ENCODE measurements at places on chromosomes 4 and X. TPM values are rescaled to one million over a fixed set of nuclear protein-coding genes. Genes with fewer than 3 reads are reported as not detected.

Gene PDZD4
- total RNA-seq = 0.26 TPM

Gene RADX
- 5.7 TPM for total RNA-seq

- no peak for DNase-seq
These were observed 33.3 kb downstream of the CLDN22 start for GRCh38 chr4:183286590-183287308.

DNA sequence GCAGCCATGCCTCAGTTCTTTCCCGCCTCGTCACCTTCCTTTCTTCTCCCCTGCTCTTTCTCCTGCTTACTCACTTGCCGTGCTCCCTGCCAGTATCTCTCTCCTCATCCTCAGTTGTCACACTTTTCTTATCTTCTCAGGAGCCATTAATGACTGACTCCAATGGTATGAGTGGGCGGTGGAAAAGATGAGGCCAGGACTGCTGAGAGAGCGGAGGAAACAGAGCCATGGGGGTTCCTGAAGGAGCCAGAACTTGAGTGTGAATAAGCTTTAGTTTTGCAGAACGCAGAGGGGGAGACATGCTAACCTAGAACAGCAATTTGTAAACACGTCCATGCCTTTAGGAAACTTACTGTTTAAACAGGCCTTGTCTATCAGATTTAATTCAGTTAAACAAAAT, 126.5 kb downstream of the CHIC2 start:
- DNase-seq = no peak

Gene ETDB
- total RNA-seq = not detected

- DNase-seq = no peak
These were observed 17.6 kb downstream of the CD99 start for GRCh38 chrX:2708592-2709188.

GRCh38 chrX:49072712-49073095, 1.1 kb downstream of the PRAF2 start:
- DNase-seq = no peak

DNA sequence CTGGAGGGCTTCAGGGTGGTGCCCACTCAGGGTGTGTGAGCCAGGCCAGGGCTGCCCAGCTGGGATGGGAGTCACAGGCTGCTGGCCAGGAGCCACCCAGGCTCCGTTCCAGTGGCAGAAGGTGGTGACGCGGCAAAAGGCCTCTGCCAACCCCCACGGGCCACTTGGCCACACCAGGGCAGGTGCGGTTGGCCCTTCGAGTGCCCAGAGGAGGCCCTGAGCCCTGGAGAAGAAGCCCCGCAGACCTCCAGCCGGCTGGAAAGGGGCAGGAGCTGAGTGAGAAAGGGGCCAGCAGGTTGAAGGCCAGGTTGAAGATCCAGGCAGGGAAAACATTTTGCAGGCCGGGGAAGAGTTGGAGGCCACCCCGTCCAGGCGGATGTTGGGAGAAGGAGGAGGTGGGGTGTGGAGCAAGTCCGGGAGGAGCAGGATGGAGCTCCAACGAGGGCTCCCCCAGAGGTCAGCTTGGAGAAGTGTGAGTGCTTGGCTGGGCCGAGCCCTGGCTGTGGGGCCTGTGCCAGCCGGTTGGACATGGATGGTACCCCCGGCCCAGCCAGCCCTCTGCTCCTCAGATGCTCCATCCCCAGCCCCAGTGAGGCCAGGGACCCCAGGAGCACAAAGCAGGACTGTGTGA, 2.8 kb upstream of the CPLX1 start:
- no peak for DNase-seq

GRCh38 chr4:152165146-152165545, 370.7 kb downstream of the FBXW7 start:
- DNase-seq = no peak

DNA sequence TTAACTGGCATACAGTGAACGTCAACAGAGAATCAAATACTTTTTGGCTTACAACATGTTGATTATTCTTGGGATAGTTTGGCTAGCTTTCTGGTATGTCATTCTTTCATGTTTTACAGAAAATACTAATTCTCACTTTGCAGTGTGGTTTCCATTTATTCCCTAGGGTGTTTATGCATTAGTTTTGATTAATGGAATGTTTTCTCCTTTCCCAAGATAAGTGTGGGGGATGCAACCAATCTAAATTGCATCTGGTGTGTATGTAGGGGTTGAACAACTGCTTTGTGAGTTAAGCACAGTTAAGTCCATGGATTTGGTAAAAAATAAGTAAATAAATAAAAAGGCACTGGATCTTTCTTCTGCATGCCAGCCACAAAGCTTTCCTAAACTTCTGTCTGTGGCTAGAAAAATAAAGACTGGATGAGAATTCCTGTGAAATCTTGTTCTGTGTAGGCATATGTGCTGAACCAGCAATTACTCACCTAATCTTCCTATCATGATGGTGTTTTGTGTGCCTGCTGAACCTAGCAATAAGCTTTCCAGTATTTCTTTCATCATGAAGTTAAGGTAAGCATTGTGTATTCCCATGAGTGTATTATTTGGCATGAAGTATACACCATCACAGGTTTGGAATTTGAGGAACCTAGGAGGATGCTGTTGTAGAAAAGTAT, 50.6 kb upstream of the TENM3 start:
- no peak for DNase-seq

- no peak for DNase-seq
These were observed 192.0 kb downstream of the HS6ST2 start for GRCh38 chrX:132766452-132766851.

DNA sequence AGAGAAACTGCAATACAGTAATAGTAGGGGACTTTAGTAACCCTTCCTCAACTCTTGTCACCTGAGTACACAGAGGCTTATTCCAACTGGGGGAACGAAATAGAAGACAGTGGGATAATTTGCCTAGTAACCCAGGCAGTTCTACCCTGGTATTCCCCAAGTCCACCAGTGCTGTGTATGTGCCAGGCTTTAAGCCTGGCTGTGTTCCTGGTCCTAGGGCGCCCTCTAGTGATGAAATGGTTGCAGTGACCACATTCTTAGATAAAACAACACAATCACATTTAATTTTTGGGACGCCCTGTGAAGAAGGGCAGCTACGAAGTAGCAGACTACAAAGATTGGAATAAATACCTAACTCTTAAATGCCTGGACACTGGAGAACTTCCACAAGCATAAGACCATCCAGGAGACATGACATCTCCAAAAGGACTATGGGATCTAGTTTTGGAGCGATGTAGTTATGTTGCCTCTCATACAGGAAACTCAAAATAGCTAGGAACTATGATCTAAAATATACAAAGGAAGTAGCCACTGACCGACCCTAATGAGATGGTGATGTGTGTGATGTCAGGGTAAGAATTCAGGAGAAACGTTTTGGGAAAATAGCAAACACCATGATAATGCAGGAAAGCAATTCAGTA, 288.5 kb upstream of the ZCCHC13 start:
- peak; percentile 85 for DNase-seq

DNA sequence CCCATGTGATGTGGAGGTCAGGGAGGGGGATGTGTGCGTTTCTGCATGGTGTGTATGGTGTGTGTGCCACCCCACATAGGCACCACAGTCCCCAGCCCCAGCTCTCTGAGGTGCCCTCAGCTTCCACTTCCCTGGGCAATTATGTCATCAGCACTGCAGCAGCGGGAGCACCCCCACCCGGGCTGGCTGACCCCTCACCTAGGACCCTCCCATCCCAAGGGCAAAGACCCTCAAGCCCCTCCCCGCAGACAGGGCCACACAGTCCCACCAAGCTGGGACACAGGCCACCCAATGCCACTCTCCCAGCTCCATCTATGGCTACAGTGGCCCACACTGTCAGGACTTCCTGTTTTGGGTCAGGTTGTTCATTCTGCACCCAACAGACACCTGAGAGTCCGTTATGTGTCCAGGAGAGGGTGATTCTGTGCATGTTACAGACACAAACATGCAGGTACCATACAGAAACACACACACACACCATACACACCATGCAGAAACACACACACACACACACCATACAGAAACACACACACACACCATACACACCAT, 75.2 kb downstream of the JAKMIP1 start:
- DNase-seq = no peak

DNA sequence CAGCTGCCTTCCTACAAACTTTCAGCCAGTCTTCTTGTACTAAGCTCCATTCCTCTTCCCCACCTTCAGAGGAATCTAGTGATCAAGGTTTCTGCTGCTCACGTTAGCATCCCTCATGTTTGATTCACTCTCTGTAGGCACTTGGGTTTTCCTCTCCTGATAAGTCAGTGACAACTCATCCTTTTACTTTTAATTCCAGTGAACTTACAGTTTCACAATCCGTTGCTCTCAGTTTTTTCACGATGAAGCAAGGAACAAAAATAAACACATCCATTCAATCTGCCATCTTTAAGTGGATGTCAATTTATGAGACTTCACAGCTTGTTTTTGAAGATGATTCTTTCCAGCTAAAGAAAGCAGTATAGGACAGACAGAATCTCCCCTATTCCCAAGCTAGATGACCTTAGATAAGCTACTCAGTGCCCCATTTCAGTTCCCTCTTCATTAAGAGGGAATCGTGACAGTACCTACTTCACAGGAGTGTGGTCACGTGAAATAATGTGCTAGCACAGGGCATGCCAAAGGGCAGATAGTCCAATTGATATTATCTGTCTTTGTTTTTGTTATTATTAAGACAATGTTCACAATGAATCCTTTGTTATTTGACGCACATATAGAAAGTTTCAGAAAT, 234.3 kb downstream of the PALLD start:
- no peak for DNase-seq

DNA sequence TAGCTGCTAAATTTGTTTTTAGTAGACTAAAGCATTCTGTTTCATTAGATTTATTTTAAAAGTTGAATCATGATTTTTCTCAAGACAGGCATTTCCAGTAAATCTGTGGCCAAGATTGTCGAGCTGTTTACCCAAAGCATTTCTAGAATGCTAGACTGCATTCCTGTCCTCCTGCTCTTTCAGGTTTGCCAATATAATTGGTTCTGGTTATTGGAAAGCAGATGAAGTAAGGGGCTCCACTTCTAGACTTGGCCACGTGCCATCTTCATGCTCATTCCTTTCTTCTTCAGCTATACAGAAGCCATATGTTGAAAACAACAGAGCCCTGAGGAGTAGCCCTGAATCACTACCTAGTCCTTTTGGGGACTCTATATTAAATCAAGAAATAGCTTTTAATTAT, 62.5 kb downstream of the PGRMC2 start:
- DNase-seq = no peak

DNA sequence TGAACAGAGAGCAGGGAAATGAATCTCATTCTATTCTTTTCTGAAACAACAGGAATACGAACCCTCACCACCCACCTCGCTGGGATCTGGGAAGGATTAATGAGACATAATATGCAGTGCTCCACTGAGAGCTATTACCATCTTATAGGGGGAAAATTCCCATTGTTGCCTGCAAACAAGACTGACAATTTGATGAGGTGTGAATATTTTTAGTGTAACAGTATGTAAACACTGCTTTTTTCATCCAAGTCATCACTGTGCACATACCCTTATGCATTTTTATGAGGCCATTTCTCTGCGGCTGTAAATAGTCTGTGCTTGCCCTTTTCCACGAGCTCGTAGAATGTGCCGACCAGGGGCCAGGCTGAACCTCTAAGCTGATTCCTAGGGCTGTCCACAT, 285.6 kb upstream of the CPEB2 start:
- DNase-seq = no peak

GRCh38 chrX:101602077-101602476, 15.7 kb downstream of the ARMCX6 start:
- no peak for DNase-seq

GRCh38 chrX:43899878-43900815, 17.9 kb upstream of the MAOB start:
- DNase-seq = no peak

DNA sequence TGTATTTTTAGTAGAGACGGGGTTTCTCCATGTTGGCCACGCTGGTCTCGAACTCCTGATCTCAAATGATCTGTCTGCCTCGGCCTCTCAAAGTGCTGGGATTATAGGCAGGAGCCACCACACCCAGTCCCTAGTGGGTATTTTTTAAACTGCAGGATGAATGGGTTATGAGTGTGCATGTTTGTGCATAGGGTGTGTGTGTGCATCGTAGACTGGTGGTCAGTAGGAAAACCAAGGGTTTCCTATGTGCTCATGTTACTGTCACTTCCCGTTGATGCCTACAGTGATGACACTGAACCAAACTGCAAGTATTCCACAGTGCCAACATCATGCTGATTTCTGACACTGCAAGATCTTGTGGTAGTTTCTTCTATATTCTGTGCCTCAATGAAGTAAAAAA, 41.1 kb downstream of the DDIT4L start:
- peak; percentile 29 for DNase-seq

Gene NUDT10
- total RNA-seq = 0.51 TPM

DNA sequence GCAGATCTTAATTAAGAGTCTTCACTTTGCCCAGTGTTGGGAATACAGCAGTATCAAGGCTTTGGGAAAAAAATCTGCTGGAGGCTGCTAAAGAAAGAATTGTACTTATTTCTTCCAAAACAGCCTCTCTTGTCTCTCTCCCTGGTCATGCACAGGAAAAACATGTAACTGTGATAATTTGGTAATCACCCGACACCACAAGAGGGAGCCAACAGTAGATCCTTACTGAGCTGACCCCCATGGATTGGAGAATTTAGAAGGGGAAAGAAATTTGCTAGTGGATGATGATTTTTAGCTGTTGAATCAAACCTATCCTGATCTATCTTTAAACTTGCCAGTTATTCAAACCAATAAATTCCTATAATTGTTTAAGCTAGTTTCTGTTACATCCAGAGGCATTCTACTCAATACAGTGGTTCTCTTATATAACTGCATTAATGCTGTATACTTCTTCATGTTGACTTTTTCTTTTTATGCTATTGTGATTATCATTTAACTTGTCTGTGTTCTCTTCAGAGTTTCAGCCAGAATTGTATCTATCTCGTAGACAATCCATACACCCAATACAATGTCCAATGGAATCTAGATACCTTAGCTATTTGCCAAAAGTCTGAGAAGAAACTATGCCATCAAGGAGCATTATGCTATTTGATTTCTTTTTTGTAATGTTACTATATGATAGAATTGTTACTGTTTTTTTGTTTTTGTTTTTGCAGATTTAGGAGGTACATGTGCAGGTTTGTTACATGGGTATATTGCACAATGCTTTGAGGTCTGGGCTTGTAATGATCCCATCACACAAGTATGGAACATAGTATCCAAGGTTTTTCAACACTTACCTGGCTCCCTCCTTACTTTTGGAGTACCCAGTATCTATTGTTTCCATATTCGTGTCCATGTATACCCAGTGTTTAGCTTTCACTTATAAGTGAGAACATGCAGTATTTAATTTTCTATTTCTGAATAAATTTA, 31.3 kb upstream of the ARHGEF38 start:
- DNase-seq = peak; percentile 66

GRCh38 chr4:7515390-7515902, 80.7 kb upstream of the PSAPL1 start:
- no peak for DNase-seq

DNA sequence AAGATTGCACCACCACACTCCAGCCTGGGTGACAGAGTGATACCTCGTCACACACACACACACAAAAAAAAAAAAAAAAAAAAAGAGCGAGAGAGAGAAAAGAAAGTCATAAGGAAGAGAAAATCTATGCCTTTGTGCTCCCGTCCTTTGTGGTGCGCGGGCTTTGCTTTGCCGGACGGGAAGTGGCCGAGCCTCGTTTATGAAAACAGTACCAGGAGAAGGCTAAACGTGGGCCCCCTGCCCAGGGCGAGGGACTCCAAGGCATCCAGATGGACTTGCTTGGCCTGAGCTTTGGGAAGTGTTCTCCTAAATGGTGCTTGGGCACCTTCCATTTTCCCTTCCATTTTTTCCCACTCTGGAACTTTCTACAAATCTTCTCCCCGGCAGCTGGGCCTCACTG, 109.3 kb upstream of the LRPAP1 start:
- DNase-seq = no peak

GRCh38 chrX:41001327-41001726, 83.9 kb upstream of the USP9X start:
- no peak for DNase-seq

All from activated CD4-positive, alpha-beta T cell treated with anti-CD3 and anti-CD28 coated beads, Interleukin-2, amount 10 ng/mL, durations not matched to agents 24 days and 14 days (primary cell).